ENCODE measurements at places on chromosomes 3 and 15.

DNA sequence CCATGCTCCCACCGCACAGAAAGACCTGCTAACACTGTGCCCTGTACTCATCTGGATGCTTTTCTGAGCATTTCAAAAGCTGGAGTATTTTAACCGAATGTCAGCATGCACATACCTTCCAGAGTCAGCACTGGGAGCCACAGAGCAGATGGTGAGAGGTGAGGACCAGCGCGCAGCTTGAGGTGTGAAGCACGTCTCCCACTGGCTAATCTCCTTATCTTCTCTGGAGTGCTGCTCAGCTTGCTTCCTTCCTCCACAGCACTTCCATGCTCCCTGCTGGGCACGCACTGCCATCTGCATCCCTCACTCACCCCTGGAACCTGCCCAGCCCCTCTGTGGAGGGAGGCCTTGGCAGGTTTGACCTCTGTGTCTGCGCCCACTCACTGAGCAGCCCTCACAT, at the start of gene GNB5:
Gene GNB5 (minus strand): TSS at position 186 of the 400 bp plus-strand sequence. CDS start 6,716 bp downstream, outside the sequence.
- no peak for DNase-seq

- no peak for DNase-seq
Observed at GRCh38 chr3:135041601-135042000, 246.5 kb downstream of the EPHB1 start.

DNA sequence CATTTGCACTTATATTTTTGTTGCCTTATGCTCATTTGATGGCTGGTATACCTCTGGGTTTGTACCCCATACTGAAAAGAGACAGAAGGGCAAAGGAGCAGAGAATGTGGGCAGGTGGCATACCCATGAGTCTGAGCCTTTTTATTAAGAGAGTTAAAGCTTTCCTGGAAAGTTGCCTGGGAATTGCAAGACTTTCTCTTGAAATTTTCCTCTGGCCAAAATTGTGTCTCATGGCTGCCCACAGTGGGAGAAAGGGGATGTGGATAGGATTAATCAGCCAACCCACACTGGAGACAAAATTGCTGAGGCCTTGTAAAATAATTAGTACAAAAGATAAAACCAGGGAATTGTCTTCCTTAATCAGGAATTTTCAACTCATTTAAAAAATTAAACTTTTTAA, 8.2 kb upstream of the NMD3 start:
- DNase-seq: no peak

- no peak for DNase-seq
Observed at GRCh38 chr3:196777836-196778235, 38.2 kb downstream of the PAK2 start.

- DNase-seq: no peak
Observed at GRCh38 chr15:41648770-41649169, 11.4 kb upstream of the MGA start.

DNA sequence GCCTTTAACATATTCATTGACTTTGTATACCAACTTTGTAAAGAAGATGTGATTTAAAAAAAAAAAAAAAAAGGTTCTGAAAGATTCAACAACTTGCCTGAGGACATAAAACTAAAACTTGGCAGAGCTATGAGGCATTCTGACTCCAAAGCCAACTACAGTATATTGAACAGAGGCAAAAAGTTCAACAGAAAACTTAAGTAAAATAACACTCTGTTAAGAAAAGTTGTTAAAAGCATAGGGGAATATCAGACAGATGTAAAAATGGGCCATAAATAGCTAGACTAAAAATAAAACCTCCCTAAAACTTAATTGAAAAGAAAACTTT, 23.4 kb downstream of the GOLIM4 start:
- no peak for DNase-seq

GRCh38 chr3:156705761-156706616, 31.6 kb downstream of the TIPARP start:
- DNase-seq: no peak

DNA sequence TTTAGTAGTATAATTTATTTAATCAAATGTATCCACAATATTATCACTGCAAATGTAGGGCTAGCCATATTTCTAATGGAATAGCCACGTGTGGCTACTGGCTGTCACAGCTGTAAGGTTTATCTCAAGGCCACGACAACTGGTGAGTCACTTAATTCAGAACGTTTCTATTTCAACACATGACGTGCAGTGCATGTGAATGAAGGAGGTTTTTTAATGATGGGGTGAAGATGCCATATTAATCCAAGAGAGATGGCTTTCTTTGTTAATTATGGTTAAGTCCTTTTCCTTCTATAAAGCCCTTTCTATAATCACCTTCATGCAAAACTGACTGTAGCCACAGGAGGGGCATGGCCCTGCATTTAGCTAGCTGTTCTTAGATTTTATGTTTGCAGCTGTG, 212.0 kb downstream of the FEZF2 start:
- DNase-seq: no peak

DNA sequence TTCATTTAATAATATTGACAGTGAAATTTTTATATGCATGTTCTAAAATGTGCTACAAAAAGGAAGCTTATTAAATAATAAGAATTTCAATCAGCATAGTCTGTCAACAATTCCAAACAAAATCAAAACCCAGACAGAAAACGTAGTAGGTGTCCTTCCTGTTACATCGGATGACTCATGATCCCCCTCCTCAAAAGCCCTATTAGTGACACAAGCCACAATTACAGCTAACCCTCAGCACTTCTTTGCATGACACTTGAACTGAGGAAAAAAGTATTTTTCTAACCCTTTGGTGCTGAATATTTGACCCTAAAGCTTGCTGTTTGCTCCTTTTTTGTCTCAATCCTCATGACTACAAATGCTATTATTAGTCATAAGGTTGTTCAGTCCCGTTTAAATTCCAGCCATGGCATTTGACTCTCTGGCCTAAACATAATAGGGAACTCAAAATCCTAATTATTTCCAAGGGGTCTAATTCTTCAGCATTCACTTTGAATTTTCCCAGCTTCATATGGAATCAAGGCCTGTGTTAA, 78.1 kb downstream of the COL8A1 start:
- DNase-seq: no peak

DNA sequence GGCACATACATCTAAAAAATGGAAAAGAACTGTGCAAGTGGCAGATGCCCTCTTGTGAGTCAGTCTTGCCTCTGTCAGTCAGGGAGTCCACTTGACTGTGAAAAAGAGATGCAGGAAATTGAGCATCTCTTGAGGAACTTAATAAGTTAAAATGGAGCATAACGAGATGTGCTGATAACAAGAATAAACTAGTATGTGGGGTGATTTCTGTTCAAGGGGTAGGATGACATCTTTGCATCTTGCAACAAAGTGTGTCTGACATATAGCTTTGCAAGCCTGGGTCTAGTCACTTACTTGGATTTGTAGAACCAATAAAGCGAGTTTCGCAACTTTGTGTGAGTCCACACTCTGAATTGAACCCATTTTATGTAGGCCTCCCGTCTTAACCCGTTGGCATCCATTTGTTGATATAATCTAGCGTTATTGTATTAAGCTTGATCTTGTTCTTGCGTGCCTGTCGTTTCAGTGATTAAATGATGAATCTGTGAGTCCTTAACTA, 2.2 kb downstream of the USP3 start:
- DNase-seq: no peak

- DNase-seq: no peak
Observed at GRCh38 chr3:53581671-53582070, 87.3 kb downstream of the CACNA1D start.
